ENCODE measurements at places on chromosomes 1 and 21.

- DNase-seq: no peak
Observed at GRCh38 chr1:89971600-89971999, 23.3 kb upstream of the ZNF326 start.

GRCh38 chr1:223747838-223748335, 35.5 kb downstream of the CAPN2 start:
- no peak for DNase-seq

DNA sequence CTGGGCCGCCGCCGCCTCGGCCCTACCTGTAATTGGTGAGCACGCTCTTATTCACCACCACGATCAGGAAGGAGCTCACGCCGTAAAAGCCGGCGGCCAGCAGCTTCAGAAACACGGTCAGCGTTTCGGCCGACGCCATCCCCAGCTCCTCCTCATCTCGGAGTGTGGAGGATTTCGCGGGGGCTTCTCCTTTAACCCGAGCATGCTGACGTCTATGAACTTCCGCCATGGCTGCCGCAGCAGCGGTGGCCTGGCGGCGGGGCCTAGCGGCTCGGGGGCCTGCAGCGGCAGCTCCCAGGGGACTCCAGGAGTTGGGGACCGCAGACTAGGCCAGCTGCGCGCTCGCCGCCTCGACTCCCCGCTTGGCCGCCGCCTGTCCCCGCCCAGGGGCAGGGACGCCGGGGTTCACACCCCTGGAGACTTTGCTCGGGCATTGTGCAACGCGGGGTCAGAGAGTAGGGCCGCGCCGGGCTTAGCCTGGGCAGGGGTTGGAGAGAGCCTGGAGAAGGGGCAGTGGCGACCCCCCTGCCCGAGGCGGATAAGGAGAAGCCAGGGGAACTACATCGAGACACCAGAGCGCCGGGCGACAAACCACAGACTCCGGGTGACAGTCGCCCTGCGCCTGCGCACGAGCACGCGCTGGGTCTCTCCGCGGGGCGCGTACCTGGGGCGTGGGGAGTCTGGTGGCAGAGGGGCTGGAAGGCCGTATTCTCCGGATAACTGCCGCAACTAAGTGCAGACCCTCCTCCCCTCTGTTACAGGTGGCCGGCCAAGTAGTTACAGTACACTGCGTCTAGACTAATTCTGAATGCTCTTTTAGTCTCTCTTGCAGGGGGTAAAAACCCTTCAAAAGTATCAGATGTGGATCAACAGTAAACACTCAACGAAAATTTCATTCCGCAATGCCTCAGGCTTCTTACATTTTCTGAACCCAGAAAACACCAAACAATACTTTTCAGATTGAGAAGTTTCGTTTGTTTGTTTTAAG, at the start of gene SLC35D1:
Gene SLC35D1, minus strand, starts transcription at position 364 of the 988 bp plus-strand sequence. Its CDS starts 135 bp downstream, at position 229.
- no peak for DNase-seq

DNA sequence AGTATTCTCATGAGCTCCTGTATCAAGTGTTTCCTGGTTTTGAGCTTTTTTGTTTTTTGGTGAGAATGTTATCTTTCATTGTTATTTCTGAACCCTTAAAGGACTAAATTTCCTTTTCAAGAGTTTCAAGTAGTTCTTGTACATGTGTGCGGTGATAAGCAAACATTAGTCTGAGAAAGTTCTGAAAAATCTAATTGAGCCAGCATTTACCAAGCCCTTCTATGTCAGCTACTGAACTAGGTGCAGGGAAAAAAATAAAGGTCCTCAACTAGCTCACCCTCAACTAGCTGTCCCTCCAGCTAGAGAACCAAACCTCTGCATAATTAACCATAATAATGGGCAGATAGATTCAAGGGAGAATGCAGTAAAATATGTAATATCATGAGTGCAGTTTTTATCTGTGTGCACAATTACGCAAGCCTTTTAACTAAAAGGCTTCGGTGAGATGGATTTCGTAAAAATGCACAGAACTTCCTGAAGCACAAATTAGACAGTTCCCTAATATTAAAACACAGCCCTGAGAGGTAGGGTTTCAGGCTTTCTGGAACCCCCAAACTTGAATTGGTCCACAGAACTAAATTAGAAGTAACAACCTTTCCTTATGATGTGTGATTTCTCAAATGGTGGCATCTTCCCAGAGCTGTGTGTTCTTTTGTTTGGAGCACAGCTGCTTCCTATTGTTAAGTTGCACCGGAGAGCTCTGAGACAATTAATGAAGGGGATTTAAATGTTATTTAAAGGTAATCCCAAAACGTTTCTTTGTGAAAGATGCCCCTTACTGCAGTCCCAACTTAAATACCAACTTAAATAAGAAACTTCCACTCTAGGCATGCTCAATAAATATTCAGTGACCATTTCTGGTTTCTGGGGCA, 165.8 kb downstream of the NFIA start:
- no peak for DNase-seq

DNA sequence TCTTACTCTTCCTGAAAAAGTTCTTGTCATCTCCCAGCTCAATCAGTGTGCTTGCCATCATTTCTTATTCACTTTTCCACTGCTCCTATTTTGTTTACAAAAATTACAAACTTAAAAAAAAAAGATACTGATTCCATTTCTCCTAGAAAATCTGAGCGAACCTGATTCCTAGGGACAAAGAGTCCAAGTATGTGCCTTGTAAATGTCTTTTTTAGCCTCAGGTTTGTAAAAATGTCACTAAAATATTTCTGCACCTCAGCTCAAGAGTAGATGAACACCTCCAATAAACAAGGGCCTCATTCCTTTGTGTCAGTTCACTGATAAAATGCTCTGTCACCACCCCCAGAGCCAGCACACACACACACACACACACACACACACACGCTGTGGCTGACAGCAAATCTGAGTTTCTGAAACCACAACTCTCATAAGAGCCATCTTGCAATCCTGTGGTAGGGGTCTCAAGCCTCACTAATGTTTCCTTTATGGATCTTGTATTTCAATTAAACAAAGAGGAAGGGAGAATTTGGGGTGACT, 299.2 kb downstream of the PBX1 start:
- no peak for DNase-seq

Measured in fibroblast of the conjunctiva (primary cell).